ENCODE measurements at places on chromosomes 2 and 18.

GRCh38 chr2:70009762-70010575, 48.5 kb upstream of the ASPRV1 start:
- DNase-seq, result no peak

DNA sequence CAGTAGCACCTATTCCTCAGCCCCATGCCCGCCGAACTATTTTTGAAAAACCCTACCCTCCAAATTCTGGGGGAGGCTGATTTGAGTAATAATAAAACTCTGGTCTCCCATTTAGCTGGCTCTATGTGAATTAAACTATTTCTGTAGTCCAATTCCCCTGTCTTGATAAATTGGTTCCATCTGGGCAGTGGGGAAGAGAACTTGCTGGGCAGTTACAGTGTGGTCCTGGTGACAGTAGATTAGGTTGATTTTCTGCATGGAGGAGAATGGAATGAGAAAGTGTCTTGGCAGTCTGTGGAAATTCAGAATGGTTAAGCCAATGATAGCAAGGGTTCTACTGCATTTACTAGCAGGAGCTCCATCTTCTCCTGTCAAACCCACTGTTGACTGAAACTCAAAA, 95.0 kb downstream of the SPP2 start:
- no peak for DNase-seq

GRCh38 chr2:223418131-223418530, 184.0 kb downstream of the SCG2 start:
- DNase-seq, result no peak

DNA sequence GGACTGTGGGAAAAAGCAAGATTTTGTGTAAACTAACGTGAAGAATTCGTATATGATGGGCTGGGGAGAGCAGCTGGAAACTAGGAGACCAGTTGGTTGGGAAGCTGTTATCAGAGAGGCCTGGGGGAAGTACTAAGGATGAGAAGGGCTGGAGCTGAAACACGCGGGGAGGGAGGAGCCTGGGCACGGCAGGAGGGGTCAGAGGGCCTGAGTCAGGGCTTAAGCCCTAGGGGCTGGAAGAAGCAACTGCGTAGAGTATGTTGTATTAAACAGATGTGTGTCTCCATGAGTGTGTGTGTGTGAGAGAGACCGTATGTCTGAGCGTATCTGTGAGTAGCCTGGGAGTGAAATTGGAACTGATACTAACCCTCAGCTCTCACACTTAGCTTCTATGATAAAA, 8.4 kb downstream of the POMC start:
- no peak for DNase-seq

DNA sequence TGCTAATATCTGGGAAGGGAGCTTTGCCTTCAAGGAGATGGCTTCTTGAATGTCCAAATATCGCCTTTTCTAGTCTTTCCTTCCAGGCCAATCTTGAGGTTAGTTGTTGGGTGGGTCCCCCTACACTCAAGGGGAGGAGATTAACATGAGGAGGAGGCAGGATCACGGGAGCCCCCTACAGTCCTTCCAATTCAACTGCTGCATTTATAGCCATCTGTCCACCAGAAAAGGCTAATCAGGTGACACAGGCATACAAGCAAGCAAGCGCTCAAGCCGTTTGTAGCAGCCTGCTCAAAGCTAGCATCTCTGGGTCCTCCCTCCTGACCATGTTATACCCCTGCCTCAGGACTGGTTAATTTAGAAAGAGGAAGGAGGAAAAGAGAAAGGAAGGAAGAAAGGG, 87.6 kb downstream of the MRPS9 start:
- DNase-seq, result no peak

DNA sequence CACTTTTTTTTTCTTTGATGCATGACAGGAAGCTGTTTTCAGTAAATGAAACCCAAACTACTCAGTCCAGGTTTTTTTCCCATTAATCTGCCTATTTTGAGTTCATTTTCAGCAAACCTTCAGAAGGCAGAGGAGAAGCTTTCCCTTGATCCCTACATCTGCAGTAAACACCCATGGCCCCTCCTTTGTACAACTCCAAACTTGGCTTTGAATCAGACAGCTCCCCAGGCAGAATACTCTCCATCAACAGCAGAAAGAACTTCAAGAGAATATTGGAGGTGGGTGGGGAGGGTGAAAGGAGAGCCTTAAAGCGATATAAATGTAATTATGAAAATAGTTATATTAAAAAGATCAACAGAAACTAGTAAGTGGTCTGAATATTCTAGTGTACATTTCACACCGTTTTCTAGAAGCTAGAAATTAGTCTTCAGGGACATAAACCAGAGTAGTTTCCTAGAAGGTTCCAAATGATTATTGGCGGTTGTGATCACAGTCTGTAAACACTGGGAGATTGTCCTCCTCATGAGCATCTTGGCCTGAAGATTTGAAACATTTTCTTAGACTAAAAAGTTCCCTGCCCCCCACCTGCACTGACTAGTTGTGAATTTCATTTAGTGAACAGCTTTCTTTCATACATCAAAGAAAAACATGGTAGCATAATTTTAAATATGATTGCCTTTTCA, 75.1 kb upstream of the STK39 start:
- no peak for DNase-seq

- no peak for DNase-seq
Observed at GRCh38 chr18:43534511-43534910, 257.2 kb upstream of the SYT4 start.

GRCh38 chr18:69330385-69331005, 70.2 kb upstream of the DOK6 start:
- DNase-seq, result no peak

GRCh38 chr2:387980-388421, 100.1 kb upstream of the ALKAL2 start:
- DNase-seq, result no peak

DNA sequence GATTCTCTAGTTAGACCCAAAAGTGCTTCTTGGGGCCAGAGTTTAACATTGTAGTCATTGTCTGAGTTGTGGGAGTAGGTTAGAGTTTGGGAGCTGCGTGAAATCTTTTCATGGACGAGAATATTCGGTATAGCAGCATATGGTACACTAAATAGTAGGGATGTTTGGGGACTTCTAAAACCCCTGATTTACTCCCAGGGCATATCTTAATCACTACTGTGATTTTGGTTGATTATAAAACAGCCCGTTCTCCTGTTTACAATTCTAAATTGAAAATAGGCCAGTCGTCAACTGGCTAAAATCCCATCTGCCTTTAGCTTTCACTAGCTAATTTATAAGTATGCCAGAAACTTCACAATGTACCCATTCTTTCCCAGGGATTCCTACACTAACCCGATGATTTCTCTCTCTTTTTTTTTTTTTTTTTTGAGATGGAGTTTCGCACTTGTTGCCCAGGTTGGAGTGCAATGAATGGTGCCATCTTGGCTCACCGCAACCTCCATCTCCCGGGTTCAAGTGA, 44.3 kb downstream of the MOB4 start:
- DNase-seq, result no peak

- DNase-seq, result no peak
Observed at GRCh38 chr18:53411511-53411910, 813.0 kb downstream of the MBD2 start.

DNA sequence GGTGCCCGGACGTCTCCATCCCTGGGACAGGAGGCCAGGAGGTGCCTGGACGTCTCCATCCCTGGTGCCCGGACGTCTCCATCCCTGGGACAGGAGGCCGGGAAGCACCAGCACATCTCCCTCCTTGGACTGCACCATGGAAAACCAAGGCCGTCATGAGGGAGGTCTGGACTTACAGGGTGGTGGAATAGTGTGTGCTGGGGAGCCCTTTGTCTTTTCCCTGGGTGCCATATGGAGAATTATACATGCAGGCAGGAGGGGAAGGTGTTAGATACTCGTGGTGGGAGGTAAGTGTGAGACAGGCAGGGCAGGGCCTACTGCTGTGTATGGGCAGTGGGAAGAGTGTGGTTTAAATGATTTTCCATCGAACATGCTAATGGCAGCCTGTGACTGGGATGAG, 52.9 kb downstream of the RTP5 start:
- DNase-seq, result no peak

Measured in stimulated activated effector memory CD8-positive, alpha-beta T cell treated with anti-CD3 and anti-CD28 coated beads, Interleukin-12 subunit alpha, Interleukin-12 subunit beta, amount 100 ng/mL, for 72 hours (primary cell).